ENCODE measurements at places on chromosomes 5 and 9.

DNA sequence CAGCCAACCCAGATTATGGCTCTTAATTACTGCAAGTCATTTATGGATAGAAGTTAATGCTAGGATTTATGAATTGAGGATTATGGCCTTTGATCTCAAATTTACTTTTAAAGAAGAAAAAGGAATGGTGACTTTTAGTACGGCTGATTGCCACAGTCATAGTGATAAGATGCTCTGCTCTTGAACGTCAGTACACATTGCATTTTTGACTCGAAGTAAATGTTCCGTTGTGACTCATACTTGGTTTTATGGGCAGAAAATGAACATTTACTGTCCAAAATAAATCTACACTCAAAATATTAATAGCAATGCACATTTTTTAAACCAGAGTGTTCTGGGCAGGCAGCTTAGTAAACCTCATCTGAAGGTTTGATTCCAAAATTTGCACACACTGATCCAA lies 830 bp downstream of the ADAMTSL1 start:
- DNase-seq, result no peak

- DNase-seq, result no peak
These were observed 1356.4 kb downstream of the EFNA5 start for GRCh38 chr5:106314221-106314824.

GRCh38 chr9:71916834-71917534 lies 5.5 kb downstream of the C9orf85 start:
- DNase-seq, result no peak

GRCh38 chr5:177303925-177304391 lies 359 bp downstream of the PRELID1 start:
- no peak for DNase-seq

- no peak for DNase-seq
These were observed 133.3 kb upstream of the PPP1R2B start for GRCh38 chr5:156716591-156717380.

DNA sequence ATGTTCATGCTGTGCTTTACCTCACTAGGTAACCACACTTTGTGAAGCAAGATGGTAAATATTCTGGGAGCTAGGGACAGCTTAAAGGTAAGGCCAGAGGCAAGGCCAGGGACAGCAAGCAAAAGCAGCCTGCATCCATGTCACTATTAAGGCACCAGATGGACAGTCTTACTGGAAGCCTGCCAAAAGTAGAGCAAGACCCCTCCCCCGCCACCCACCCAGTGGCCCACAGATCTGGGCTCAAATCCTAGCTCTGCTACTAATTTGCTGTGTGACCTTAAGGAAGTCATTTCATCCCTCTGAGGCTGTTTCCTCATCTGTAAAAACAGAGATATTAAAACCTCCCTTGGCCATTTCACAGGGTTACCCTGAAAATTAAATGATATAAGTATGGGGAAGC lies 13.2 kb upstream of the ERMP1 start:
- no peak for DNase-seq

DNA sequence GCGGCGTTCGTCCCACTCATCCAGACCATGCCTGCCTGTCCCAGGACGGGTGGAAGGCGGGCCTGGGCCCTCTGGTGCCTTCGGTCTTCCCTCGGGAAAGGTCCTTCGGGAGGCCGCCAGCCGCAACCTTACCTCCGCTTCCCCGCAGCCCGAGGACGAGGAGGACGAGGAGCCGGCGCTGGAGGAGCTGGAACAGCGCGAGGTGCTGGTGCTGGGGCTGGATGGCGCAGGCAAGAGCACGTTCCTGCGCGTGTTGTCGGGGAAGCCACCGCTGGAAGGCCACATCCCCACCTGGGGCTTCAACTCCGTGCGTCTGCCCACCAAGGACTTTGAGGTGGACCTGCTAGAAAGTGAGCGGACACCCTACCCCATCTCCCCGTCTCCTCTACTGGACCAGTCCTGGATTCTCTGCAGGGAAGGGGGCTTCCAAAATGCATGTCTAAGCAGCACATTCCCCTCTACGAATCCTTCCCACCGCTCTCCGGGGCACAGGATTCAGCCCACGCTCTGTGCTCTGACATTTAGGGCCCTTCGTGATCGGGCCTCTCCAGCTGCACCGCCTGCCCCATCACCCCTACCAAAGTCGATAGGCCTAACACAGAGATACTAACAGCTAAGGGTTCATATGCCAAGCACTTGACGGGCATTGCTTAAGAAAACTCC lies 1.1 kb downstream of the ARL10 start:
- no peak for DNase-seq

DNA sequence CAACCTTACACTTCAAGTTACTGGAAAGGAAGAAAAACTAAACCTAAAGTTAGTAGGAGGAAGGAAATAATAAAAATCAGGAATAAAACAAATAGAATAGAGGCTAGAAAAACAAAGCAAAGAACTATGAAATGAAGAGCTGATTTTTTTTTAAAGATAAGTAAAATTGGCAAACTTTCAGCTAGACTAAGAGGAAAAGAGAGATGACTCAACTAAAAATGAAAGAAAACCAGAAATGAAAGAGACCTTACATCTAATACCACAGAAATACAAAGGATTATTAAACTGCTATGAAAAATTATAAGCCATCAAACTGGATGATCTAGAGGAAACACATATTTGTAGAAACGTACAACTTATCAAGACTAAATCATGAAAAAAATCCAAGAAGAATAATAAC lies 60.0 kb downstream of the PRRC1 start:
- DNase-seq, result no peak

DNA sequence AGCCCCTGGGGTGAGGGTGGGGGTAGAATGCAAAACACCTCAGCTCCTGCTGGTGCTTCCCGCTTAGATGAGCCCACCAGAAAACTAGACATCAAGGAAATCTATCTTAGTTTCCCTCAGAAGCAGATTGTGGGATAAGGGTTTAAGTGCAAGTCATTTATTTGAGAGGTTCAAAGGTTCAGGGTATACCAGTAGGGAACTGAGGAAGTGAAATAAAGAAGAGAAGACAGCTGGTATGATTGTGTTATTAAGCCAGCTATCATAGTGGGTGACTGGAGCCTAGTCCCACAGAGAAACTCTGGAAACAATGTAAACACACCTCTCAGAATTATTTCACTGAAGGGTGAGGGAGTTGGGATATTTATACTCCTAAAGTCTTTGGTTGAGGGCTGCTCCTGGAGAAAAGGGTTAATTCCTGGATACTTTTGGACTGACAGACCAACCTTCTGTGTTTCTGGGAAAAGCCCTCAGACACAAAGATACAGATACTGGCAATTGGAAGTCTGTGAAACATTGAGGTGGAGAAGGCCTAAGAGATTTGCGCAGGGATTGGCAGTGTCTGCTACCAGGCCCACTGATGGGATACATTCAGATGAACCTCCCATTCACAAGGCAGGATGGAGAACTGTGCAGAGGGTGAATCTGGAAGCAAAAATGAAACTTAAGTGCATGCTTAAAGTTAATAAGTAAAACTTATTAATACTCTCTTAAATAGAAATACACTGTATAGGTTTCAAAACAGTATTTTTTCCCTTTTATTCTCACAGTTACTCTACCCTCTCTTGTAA lies 6.4 kb upstream of the DCTN4 start:
- no peak for DNase-seq

DNA sequence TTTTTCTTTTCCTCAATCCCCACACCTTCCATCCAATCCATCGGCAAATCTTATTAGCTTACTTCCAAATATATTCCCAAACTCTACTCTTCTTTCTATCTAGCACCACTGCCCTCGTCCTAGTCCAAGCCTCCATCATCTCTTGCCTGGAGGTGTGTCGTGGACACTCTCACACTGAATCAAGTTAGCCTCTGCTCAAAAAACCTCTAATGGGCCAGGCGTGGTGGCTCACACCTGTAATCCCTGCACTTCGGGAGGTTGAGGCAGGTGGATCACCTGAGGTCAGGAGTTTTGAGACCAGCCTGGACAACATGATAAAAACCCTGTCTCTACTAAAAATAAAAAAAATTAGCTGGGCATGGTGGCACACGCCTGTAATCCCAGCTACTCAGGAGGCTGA lies 46.2 kb downstream of the PFDN1 start:
- DNase-seq, result no peak

- DNase-seq, result no peak
These were observed 89.4 kb downstream of the SNX18 start for GRCh38 chr5:54607006-54607405.

DNA sequence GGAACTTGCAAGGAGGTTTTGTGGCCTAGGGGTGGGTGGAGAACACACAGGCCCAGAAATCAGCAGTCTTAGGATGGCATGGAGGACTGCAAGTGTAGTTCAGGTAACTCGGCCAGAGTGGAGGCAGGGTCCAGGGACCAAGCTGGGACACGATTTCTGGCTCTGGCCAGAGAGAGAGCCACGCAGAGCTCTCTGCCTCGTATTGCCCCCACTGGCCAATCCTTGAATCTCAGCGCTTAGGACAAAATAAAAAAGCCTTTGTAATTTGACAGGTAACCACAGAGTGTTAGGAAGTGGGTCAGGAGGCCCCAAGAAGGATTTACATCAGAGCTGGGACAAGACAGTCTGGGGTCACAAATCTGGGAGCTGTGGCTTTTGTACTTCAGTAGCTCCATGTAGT lies 11.7 kb downstream of the MAP3K1 start:
- peak; percentile 38 for DNase-seq

GRCh38 chr9:84212246-84212645 lies 128.3 kb downstream of the SLC28A3 start:
- no peak for DNase-seq

GRCh38 chr5:132764051-132764450 lies 13.0 kb downstream of the SEPTIN8 start:
- DNase-seq, result no peak

DNA sequence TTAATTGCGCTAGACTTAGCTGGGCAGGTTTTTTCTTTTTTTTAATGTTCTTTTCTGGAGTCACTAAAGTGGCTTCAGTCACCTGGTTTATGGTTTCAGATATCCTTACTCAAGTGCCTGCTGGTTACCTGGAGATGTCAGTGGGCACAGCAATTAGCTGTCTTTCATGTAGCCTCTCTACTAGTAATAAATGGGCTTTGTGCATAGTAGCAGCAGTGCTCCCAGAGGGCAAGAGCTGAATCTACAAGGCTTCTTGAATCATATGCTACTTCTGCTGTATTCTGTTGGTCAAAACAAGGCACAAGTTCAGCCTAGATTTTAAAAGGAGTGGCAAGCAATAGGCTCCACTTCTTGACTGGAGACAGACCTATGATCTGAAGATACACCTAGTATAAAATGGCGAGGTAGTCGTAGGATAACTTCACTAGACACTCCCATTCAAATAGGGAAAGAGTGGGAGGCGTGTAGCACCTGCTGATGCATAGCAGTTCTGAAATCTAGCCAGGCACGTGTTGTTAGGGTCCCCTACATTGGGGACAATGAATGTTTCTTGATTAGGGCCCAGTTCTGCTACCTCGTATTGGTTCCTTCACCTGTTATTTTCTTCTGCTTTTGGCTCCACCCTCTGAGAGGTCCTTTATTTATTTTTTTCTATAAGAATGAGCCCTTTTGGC lies 7.0 kb downstream of the SCAMP1 start:
- no peak for DNase-seq

- DNase-seq, result no peak
These were observed 42.5 kb upstream of the RIC1 start for GRCh38 chr9:5586391-5586802.

DNA sequence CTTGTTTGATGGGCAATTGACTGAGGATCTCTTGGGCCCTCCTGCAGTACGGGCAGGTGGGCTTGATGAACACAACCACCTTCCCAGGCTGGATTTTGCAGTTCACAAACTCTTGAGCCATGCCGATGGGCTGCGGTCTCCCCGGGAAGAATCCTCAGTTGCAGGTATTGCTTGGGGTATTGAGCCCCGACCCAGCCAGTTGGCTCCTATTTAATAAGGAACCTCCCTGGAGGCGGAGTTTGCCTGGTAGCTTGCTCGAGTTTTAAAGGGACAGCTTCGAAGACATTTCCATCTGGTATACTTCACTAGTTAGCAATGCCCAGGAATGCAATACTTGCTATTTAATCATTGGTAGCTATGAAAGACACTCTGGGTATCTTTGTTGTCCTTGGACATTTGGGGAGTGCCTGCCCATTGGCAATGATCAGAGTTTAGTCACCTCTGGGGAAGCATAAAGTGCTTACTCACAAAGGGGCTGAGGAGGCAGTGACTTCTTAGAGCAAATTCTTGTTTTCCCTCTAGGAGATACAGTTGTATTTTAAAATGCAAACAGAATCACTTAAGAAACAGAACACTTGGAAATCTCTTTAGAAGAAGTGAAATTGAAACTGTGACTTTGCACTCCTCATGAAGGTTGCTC lies at the start of gene GLRX:
GLRX (minus strand) TSS at position 185 of the 640 bp plus-strand sequence; CDS start at position 121, 64 bp downstream.
- DNase-seq, result peak; percentile 89

DNA sequence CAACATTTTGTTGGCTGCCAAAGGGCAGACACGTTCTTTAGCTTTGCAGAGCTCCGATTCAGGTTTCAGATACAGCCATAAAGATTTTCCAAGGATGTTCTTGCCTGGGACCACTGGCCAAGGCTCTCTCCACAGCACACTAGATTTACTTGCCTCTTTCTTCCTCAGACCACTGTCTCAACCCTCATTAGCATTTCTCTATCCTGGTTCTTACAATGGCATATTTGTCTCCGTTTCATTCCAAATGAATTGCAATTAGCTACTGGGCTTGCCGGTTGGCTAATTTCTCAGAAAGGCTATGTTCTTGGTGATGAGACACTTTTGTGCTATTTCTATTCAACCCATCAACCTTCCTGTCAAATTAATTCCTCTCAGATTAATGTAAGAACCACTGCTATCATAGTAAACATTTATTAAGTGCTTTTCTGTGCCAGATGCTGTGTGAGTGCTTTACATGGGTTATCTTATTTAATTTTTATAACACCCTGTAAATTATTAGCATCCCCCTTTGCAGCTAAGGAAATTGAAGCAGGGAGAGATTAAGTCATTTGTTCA lies 118.4 kb upstream of the NR3C1 start:
- DNase-seq, result no peak

DNA sequence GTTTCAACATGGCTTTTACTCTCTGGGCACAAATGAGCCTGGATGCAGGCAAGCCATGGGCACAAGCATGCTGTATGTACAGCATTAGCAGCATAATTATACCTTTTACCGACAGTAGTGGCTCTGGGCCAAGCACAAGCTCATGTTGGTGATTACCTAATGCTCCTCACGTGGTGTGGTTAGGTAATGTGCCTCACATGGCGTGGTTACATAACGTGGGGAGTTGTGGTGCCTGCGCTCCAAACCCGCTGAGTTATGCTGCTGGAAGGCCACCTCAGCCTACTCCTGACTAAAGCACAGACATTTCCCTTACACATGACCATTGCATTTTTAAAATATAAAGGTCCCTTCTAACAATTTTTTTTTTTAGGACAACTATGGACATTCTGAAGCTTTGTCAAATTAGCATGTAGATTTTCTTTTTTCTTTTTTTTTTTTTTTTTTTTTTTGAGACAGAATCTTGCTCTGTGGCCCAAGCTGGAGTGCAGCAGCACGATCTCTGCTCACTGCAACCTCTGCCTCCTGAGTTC lies 794.0 kb downstream of the EFNA5 start:
- DNase-seq, result peak; percentile 1

- DNase-seq, result no peak
These were observed 43.1 kb downstream of the POLR1E start for GRCh38 chr9:37528652-37529471.

- DNase-seq, result no peak
These were observed 211.1 kb downstream of the DTWD2 start for GRCh38 chr5:118777189-118777736.

- DNase-seq, result peak; percentile 38
These were observed 101.0 kb upstream of the GABRG2 start for GRCh38 chr5:161966564-161966963.

- DNase-seq, result no peak
These were observed 96.6 kb downstream of the MAN2A1 start for GRCh38 chr5:109786206-109786855.

- no peak for DNase-seq
These were observed 31.7 kb upstream of the GNA14 start for GRCh38 chr9:77679661-77680368.
